ENCODE measurements at places on chromosomes 5 and 9.

GRCh38 chr5:31445041-31445600 is 86.8 kb downstream of the DROSHA start:
- no peak for DNase-seq

- DNase-seq = no peak
Observed at GRCh38 chr9:105651806-105652205, 10.5 kb upstream of the TAL2 start.

- DNase-seq = no peak
Observed at GRCh38 chr9:10773136-10773535, 160.3 kb upstream of the PTPRD start.

DNA sequence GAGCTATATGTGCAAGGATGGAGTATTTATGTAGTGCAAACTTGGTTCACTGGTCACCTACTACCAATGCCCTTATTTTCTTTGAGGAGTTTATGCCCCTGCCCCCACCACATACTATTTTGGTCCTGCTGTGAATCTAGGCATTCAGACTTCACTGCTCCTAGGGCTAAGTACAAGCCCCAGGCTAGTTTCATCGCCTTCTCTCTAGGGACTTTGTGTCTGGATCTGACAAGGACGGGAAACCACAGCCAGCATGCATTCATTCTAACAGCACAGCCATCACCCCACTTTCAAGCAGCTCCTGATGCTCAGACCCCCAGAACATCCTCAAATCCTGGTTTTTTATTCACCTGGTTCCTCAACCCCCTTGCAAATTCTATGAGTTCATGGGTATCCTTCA is 56.8 kb downstream of the DRD1 start:
- DNase-seq = no peak

- no peak for DNase-seq
Observed at GRCh38 chr5:146574713-146575112, 58.7 kb upstream of the GPR151 start.

DNA sequence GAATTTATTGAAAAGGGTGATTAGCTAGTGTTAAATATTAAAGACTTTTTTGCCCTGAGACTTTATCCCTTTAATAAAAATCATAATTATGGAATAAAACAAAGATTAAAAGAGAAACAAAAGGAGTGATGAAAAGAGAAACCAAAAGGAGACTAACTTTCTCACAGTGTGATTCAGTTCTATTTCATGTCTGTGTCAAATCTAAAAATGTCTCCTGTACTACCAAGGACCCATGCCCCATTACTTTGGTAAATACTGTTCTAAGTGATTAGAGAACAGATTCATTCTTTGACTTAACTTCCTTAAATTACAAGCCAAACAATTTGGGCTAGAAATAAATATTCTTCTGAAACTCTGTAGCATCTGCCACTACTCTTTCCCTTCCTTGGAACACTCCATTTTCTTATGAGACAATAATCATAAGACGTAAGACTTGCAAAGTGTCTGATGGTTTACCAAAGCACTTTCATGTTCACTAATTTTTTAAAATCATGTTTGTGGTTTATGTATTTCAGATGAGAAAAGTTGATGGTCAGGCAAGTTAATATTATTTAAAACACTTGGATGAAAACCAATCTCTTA is 319.0 kb downstream of the EBF1 start:
- no peak for DNase-seq

GRCh38 chr9:121075251-121076036 is 689 bp downstream of the CNTRL start:
- no peak for DNase-seq

- DNase-seq = peak; percentile 13
Observed at GRCh38 chr9:123929177-123929869, 603 bp downstream of the DENND1A start.
